ENCODE measurements at places on chromosomes 4 and X.

DNA sequence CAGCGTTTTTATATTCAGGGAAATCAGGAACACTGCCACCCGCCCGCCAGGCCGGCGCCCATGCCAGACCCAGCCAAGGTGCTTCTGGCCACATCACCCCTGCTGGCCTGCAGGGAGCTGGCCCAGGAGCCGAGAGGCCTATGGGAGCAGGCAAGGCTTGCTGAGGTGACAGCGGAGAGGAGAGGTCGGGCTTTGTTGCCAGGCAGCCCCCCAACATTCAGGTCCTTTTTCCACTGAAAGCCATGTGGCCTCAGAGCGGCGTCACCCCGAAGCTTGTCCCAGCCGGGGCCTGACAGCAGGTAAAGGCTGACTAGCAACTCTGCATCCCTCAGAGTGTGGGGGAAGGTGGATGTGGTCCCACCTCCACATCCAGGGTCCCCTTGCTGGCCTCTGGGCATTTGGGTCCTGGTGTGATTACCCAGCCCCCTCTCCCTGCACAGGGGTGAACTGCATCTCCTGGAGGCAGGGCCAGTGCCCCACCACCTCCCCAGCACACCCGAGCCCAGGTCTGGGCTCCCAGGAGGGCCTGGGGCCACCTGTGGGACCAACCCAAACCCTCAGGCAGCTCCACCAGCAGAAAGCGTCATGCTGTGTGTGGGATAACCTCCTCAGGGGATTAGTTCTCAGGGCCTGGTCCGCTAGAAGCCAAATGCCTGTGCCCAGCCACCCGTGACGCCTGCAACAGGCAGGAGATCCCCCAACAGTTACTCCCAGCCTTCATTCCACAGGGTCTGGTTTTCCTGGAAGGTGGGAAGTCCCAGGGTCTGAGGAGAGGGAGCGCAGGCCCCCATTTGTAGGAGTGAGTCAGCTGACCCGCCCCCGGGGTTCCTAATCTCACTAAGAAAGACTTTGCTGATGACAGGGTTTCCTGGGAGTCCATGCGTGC lies at the start of gene PDE6B:
PDE6B (plus strand) TSS at position 869 of the 886 bp plus-strand sequence. CDS start 54 bp downstream, outside the sequence.
- DNase-seq = no peak

DNA sequence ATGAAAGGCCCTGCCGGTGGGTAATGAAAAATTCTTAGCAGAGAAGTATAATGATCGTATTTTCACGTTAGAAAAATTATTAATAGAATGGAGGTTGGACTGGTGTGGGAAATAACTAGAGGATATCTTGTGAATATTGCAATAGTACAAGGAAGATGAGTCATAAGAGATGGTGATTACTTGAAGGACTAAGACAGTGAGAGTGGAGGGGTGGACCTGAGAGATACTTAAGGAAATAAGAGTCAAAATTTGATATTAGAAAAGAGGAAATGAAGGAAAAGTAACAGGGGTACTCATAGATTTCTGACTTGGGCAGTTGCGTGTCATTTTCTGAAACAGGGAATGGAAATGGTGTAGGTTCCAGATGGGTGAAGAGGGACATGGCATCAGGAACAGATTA lies 1.7 kb upstream of the USP53 start:
- no peak for DNase-seq

DNA sequence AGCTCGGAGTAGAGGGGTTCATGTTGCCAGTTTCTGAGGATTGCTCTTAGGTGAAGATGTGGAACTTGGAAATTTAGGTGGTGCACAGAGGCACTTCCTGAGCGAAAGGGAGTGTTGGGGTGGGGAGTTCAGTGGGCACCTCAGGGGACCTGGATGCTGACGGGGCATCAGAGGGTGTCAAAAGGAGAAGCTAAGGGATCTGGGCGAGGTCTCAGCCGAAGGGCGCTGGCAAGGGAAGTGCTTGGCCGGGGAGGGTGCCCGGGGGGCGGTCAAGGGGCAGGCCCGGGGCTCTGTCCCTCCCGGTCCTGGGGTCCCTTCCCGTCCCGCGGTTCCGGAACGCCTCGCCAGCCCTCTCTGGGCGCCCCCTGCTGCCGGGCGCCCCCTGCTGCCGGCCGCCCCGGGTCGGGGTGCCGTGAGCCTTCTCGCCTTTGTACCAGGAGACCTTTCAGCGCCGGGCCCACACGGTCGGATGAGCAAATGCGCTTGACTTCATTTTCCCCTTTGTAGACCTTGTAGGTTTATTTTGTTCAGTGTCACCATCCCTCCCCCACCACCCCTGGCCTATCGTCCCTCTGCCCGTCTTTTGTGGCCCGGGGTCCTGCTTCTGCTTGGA lies 3.0 kb upstream of the PHOX2B start:
- DNase-seq = no peak

- no peak for DNase-seq
These were observed 294.9 kb upstream of the BOD1L1 start for GRCh38 chr4:13922459-13922858.

- no peak for DNase-seq
These were observed 28.8 kb upstream of the PCSK1N start for GRCh38 chrX:48864210-48864609.

GRCh38 chr4:154427149-154427548 lies 64.5 kb downstream of the DCHS2 start:
- no peak for DNase-seq

GRCh38 chr4:136793848-136794247 lies 738.4 kb downstream of the PCDH18 start:
- DNase-seq = no peak

GRCh38 chrX:64394874-64395567 lies at the start of gene MTMR8:
TSS of gene MTMR8 (minus strand) at chrX:64395452. CDS start at chrX:64395363, 89 bp downstream.
- DNase-seq = peak; percentile 4

DNA sequence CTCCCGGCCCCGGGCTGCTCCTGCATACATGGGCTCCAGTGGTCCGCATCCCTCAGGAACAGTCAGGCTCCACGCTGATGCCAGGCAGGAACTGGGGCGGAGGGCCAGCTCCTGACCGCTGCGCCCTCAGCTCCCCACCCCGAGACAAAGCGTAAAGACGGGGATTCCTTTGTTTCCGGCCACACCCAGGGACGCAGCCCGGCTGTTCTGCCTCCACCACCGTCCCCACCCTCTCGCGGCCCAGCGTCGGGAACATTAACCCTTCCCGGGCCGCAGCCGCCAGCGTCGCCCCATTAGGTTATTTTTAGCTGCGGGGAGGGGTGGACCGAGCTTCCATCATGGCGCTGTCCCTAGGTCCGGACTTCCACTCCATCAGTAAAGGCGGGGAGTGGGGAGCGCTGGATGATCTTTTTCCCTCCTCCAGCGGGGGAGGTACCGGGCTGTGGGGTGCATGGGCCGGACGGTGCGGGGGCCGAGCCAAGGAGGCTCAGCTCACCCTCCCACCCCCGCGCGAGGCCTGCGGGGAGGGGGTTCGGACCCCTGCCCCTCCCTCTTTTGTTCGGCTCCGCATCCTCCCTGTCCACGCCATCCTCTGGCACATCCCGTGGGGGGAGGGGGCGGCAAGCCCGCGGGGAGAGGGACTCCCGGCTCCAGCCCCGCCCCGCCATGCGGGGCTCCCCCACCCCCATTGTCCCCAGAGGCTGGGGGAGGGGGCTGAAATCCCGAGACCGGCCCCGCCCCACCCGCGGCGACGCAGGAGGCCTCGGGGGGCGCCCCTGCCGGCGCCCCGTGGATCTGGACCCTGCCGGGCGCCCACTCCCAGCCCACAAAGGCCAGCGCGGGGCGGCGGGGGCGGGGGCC lies 5.3 kb downstream of the CRMP1 start:
- no peak for DNase-seq

DNA sequence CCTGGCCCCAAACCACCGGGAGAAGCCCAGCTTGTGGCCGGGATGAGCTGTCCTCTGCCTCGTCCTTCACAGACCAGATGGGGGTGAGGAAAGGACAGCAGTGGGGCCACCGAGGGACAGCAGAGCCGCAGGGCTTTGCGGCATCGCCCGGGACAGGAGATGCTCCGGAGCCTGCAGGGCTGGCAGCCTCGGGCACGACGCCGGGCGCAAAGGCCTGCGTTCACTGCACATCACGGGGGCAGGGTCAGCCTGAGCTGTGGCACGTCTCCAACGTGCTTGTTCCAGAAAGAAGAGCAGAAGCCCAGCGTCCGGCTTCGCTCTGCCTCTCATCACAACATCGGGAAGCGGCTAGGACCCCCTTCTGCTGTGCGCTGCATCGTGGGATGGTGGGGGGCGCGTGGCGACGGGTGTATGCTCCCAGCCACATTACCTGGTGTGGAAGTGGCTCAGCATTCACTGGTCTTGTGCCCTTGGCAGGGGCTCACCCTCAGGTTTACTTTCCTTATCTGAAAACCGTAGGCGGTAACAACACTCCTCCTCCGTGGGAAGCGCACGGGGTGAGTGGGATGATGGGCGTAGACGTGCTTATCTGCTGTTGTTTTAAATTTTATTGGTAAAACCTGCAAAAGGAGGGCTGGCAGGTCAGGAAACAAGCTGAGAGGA lies 7.4 kb downstream of the TADA2B start:
- no peak for DNase-seq

DNA sequence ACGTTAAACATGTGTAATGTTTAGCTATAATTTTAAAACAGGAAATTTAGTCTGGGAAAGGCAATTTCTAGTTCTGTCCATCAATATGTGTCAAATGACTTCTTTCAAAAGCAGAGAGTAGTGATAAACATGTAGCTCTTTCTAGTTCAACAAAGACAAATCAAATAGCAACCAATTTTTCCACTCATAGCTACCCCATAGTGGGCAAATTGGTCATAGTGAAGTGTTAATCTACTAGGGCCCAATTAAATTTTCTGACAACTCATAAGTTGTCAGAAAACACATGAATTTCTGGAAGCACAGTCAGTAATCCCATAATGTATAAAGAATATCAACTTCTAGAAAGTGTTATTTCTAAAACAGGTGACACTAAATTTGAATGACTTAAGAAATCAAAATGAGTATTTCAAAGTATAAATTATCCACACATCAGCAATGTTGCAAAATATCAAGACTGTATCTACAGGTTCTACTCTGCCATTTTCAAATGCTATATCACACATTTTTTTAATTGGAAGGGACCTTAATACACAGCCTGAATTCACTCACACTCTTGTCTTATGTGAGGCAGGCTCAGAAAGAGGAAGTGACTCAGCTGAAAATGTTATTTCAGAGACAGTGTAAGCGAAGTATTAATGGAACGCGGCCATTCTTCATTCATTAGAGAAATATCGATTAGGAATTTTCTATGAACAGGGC lies 7.7 kb downstream of the OCIAD2 start:
- DNase-seq = no peak

DNA sequence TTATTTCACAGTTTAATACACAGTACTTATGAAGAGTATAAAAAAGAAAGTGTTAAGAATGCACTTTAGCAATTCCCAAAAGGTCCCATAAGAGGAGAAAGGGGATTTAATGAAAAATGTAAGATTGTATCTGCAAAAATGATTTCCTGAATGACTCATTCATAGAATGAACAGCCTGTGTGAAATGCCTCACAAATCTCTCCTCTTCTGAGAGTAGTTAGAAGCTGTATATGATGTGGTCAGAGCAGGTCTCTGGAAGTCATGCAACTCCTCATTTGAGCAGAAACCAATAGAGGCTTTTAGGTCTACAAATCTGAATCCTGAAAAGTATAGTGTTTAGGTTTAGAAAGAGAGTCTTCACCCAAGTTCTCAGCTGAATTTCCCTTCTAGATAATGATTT lies 381.3 kb upstream of the INTU start:
- DNase-seq = no peak

DNA sequence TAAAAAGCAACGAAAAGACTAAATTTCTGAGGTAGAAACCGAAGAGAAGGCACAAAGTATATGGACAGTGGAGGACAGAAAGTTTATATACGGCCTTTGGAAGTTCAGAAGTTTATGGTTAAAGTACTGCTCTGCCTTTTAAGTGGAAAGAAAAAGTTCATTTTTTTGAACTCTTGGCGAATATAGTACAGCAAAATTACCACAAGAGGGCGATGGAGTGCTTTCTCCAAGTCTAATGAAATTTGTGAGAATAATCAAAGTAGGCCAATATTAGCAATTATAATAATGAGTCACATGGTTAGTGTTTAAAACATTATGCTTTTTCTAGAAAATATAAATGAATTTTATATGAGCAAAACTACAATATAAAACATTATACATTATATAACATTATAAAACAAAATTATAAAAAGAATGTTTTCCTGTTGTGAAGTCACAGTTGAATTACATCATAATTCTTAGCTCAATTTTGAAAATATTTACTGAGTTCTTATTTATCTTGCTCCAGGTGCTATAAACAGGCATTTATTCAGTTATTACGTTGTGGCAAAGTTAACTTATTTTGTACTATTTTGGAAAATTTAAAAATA lies 136.2 kb upstream of the BMPR1B start:
- no peak for DNase-seq

DNA sequence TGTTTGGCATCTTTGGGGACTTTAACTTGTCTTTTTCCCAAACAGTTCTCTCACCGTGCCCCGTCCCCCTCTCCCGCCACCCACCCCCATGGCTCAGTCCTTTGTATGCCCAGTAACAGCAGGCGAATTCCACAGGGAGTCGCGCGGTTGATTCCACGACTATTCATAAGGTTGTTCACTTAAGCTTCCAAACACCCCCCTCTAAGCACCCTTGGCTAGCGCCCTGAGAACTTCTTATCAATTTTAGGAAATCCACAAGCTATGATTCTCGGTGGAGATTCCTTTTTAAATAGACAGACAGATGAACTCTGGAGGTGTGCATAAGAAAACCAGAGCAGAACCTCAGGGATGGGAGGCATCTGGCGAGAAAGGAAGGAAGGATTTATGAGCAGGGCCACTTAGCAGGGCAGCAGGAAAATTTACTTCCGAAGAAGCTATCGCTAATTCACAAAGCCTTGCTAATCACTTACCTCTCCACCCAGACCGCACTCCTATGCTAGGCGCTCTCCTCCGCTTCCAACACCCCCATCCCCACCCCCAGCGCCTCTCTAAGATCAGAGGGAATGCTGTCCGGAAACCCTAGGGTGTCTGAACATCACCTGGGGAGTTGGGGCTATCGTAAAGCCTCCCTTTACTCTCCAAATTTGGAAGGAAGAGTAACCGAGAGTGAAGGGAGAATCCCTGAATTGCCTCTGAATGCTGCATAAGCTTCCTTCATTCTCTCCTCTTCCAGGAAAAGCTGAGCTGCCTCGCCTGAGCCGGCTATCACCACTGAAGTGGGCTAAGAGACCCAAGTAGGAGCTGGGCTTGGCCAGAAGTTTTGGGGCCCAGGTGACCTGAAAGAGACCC lies 1.7 kb downstream of the UNC5C start:
- no peak for DNase-seq

DNA sequence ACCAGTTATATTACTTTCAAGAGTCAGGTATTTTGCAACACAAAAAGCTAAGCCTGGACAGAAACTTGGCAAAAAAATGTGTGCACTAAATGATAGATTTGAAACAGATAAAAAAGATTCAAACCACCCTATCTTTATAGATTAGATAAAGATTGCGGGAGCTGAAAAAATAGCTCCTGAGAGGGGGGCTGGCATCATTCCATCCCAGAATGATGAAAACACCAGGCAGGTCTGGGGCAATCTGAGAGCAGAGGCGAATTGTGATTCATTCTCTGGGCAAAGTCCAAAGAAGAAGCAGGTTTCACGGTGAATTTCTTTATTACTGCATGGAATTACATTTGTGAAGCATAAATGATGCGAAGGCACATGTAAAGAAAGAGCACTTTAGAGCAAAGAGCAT lies 168.5 kb upstream of the DMD start:
- DNase-seq = no peak

Data from NCI-H2171 (cell line).